Left cardiac atrium (tissue), 4 donors: ENCODE measurements at places on chromosomes 16 and 17. TPM values are rescaled to one million over a fixed set of nuclear protein-coding genes. Genes with fewer than 3 reads are reported as not detected.

Gene COPZ2
- 54.0 TPM for total RNA-seq

Gene PRCD
- total RNA-seq: 7.7 TPM

Gene KCNG4
- total RNA-seq: not detected

Gene CRYBA1
- not detected for total RNA-seq

Gene YBX2
- total RNA-seq: 1.2 TPM

Gene DNAH17
- total RNA-seq: 0.21 TPM

Gene TMEM100
- total RNA-seq: 18.3 TPM

Gene PPM1D
- 9.0 TPM for total RNA-seq

Gene AFMID
- total RNA-seq: 20.8 TPM

Gene ADAM11
- 28.0 TPM for total RNA-seq

Gene IRF8
- total RNA-seq: 15.6 TPM

DNA sequence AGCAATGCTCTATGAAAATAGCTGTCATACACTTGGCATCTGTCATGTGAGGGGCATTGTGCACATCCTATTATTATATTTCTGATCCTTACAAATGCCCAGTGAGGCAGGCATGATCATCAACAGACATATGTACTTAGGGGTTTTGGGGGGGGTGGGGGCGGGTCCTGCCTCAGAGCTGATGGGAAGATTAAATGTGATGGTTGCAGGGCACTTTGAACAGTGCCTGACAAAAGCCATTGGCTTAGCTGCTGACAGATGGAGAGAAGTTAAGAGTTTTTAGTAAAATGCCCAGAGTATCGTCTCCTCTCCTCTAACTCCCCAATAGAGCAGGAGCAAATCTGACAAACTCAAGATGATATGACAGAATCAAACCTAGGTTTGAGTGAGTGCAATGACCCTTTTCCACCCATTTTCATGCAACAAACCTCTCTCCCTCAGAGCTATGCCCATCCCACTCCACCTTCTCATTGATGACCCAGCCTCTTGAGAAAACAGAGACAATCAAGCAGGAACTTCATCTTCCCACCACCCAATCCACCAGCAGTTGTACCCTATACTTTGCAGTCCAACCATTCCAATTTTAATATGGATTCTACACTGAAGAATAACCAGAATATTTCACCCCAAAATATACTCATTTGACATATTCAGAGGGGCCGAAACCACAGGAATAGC is 4.8 kb downstream of the KLHL11 start:
- no peak for DNase-seq

DNA sequence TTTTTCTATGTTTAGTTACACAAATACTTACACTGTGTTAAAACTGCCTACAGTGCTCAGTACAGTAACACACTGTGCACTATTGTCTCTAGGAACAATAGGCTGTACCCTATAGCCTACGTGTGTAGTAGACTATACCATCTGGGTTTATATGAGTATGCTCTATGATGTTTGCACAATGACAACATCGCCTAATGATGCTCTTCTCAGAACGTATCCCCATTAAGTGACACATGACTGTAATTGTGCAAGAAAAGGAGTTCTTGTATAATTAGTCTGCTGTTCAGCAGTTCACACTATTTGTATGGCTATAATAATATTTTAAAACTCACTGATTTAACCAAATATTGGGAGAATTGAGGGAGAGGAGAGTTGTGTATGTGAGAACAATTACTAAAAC is 173.7 kb downstream of the TRIM37 start:
- DNase-seq: no peak

GRCh38 chr17:75490173-75490743 is 25.1 kb downstream of the CASKIN2 start:
- DNase-seq: no peak

GRCh38 chr17:236641-237405 is 55.4 kb upstream of the DOC2B start:
- DNase-seq: peak; percentile 16

- no peak for DNase-seq
These were observed 3.9 kb upstream of the ZFPM1 start for GRCh38 chr16:88449267-88449561.

- no peak for DNase-seq
These were observed 25.5 kb downstream of the ASPA start for GRCh38 chr17:3501344-3501743.

- no peak for DNase-seq
These were observed 47.9 kb upstream of the MAP3K14 start for GRCh38 chr17:45364531-45365390.

GRCh38 chr16:25692351-25692741 is 587 bp downstream of the HS3ST4 start:
- no peak for DNase-seq

DNA sequence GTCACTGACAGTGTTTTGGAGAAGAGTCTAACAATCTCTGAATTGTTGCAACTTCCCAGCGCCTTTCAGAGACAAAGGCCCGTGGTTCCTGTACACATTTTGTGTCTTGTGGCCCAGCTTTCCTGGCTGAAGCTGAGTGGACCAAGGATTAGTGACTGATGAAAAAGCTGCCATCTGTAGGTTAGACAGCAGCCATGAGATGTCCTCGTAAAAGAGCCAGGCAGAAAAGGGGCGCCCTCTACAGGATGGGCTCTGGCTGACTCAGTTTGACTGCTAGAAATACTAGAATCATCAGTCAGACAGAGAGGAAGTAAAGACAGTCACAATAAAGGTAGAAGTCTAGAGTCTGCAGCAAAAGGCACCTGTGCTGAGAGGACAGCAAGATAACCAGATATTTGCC is 26.5 kb upstream of the NF1 start:
- no peak for DNase-seq

- no peak for DNase-seq
These were observed 560.6 kb downstream of the CDH13 start for GRCh38 chr16:83187405-83187804.

- no peak for DNase-seq
These were observed 1.4 kb downstream of the KRTAP2-4 start for GRCh38 chr17:41064301-41064700.

- DNase-seq: no peak
These were observed 216.6 kb upstream of the CPHXL start for GRCh38 chr16:75942936-75943335.

DNA sequence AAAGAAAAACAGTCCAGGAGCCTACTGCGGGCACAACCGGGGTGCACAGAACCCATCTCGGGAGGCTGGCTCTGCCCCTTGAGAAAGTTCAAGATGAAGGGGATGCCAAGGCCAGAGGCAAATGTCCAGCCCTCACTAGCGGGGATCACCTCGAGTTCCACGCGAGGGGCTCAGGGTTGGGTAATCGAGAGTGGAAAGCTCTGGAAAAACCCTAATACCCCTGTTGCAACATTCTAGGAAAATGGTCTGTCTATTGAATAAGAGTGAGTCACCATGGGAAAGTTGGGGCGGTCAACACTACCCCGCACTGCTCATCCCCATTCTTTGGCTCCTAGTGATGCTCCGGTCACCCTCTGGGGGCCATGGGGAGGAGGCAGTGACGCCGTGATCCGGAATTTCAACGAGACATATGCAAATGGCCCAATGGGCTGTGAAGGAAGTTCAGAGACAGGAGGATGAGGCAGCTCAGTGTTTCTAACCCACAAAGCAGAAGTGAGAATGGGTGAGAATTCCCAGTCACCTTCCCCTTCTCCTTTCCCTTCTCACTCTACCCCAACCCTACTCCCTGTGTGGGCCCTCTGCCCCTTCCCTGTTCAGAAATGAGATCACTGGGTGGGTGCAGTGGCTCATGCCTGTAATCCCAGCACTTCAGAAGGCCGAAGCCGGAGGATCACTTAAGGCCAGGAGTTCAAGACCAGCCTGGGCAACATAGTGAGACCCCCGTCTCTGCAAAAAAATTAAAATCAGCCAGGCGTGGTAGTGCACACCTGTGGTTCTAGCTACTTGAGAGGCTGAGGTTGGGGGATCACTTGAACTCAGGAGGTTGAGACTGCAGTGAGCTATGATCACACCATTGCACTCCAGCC is 22.4 kb downstream of the SOCS3 start:
- no peak for DNase-seq

GRCh38 chr17:48747445-48748363 is 19.2 kb upstream of the HOXB13 start:
- DNase-seq: no peak

DNA sequence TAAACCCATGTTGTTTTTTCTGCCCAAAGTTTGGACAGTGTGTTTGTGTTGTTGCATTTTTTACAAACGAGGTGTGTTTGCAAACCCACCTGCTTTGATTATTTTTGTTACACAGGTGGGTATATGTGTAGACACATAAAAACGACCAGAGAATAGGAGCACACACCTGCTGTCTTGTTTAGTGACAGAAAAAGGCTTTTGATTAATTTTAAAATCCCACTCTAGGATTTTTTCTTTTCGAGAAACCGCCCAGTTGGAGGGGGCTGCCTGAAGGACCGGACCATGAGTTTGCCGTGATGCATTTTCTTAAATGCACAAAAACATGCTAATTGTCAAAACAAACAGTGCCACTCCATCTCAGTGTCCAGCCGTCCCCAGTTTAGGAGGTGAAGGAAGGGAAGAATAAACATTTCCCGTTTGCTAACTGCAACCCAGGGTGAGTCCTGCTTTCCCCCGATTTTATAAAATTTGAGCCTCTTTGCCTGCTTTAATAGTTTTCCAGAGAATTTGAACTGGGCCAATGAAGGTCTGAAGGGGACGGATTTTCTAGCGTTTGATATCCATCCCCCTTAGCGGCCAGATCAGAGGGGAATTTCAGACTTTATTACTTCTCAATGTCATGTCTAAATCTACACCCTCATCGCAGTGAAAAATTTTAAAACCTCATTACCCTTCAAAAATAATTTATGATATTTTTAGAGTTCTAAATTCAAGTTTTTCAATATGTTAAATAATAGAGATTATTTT is 3.2 kb downstream of the FOXC2 start:
- DNase-seq: no peak

DNA sequence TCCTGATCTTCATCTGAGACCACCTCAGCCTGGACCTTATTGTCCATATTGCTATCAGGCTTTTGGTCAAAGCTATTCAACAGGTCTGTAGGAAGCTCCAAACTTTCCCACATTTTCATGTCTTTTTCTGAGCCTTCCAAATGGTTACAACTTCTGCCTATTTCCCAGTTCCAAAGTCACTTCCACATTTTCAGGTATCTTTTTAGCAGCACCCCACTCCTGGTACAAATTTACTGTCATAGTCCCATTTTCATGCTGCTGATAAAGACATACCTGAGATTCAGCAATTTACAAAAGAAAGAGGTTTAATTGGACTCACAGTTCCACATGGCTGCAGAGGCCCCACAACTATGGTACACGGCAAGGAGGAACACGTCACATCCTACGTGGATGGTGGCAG is 815.5 kb downstream of the KCNJ2 start:
- DNase-seq: no peak

DNA sequence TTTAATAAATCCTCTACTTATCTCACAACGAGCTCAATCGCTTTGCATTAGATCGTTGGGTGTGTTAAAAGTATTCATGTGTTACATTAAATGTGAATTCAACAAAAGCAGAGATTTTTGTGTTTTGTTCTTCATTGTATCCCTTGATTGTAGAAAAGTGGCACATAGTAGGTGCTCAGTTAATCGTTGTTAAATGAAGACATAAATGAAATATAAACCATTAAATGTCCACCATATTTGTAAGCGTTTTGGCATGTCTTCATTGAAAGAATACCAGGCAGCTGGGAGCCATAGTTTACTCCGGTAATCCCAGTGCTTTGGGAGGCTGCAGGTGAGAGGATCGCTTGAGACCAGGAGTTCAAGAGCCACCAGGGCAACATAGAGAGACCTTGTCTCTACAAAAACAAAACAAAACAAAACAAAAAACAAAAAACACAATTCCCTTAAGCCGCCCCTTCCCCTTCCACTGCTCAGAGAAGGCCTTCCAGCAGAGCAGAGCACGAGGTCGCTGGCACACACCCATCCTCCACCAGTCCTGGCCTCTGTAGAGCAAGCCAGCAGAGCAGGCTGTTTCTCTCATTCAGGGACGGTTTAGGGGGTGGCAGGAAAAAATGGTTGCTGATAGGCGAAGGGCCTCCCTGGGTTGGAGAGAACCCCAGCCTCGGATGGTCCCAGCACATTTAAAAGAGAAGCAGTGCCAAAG is 673 bp upstream of the CHD9 start:
- peak; percentile 60 for DNase-seq

DNA sequence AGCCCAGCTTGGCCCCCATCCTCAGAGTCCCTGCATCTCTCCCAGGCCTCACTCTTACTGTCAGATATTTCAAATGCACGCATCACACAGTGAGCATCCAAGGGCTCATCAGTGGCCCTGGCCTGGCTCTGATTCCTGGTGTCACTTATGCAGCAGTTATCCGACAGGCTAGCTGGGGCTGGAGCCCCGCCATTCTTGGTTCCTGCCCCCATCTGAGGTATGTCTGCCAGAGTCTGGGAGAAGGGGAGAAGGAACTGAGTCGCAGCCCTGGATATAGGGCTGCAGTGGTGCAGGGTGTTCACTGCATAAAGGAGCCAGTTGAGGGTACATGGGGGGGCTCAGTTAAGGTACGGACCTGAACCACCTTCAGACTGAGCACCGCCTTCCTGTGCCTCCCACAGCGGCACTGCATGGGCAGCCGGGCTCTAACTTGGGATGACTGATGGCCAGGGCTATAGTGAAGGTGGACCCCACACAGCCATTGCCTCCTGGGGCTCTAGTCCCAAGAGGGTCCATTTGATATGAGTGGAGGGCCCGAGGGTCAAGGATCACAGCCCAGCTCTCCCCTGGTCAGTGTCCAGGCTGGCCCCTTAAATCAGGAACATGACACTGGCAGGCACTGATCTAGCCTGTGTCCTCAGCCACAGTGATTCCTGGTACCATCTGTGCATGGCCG is 1.8 kb upstream of the RASD1 start:
- DNase-seq: no peak

DNA sequence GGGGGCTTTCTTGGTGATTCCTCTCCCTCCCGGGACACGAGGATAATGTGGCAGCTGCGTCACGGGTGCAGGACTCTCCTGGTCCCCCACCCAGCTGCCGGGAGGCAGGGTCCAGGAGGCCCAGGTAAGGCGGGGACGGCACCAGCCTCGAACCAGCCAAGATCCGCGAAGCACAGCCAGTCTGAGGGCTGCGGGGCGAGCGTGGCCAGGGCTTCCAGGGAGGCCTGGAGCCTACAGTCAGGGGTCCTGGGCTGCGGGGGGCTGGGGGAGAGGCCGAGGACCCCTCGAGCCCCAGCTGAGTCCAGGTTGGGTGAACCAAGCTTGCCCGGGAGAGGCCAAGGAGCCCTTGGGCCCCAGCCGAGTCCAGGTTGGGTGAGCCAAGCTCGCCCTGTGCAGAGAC is 10.0 kb downstream of the TPSD1 start:
- no peak for DNase-seq

DNA sequence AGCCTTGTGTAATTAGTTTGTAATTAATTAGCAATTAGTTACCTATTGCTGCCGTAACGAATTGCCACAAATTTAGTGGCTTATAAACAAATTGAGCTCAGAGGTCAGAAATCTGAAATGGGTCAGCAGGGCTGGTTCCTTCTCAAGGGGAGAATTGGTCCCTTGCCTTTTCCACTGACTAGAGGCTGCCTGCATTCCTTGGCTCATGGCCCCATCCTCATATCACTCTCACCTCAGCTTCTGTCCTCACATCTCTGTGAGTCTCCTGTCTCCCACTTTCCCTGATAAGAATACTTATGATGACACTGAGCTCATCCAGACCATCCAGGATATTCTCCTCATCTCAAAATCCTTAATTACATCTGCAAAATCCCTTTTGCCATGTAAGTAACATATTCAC is 31.0 kb upstream of the NGFR start:
- DNase-seq: no peak
